ENCODE measurements at places on chromosomes 6 and 20.

- DNase-seq: no peak
These were observed 541.6 kb upstream of the CHD6 start for GRCh38 chr20:42159808-42160207.

DNA sequence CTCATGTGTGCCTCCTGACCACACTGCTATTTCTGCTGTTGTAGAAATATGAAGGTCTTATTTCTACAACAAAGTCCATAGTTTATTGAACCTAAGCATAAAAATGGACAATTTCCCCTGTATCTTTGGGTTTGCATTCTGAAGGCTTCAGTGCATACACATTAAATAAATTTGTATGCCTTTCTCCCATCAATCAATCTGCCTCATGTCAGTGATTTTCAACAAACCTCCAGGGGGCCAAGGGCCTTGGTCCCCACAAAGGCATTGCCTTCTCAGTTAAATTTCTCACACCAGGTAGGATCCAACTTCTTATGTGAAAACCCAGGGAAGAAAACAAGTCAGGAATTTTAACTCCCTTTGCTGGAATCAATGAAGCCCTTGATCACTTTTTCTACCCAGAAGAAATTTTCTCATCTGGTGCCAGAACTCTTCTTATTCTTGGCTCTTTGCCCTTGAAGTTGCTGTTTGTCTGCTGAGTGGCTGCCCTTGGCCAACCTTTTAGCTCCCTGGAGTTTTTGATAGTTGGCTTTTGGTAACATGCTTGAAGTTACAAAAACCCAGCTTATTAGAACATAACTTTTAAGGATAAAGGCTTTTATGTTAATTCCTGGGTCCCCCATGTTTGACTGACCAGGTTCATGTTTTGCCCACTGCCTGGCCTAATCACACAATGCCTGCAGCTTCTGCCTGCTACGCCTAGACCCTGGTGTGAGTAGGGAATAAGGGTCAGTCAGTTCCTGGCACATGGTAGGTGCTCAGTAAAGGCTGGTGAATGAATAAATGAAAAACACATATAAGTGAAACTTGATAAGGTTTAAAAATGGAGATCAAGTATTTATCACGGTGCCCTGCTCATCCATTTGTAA lies 37.0 kb downstream of the SHLD1 start:
- DNase-seq: no peak

GRCh38 chr20:3383878-3384495 lies 23.5 kb downstream of the DNAAF9 start:
- DNase-seq: no peak

DNA sequence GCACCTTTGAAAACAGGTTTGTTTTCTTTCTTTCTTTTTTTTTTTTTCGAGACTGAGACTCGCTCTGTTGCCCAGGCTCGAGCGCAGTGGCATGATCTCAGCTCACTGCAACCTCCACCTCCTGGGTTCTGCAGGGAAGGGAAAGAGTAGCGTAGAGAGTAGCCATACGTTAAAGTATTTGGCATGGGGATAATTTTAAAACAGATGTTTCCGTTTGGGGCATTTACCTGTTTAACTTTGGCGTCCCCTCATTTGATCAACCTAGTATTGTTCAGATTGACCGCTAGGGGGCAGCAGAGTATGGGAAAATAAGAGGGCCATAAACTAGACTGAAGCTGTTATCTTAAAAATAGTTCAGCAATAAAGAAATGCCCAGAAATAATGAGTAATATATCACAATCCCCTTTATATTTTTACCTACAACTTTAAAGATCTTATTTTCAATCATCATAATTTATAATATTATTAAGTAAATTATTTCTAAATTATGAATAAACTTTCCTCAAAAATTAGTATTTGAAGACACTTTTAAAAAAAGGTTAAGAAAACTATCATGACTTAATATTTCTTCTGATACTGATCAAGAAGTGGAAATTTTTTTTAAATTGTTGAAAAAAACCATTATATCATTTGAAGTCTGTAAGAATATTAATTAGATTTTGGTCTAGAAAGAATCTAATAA lies 7.6 kb upstream of the TAAR9 start:
- DNase-seq: no peak

- DNase-seq: no peak
These were observed 1.7 kb upstream of the DSTN start for GRCh38 chr20:17568045-17568788.

- DNase-seq: no peak
These were observed 159.8 kb upstream of the SALL4 start for GRCh38 chr20:51961964-51962761.

DNA sequence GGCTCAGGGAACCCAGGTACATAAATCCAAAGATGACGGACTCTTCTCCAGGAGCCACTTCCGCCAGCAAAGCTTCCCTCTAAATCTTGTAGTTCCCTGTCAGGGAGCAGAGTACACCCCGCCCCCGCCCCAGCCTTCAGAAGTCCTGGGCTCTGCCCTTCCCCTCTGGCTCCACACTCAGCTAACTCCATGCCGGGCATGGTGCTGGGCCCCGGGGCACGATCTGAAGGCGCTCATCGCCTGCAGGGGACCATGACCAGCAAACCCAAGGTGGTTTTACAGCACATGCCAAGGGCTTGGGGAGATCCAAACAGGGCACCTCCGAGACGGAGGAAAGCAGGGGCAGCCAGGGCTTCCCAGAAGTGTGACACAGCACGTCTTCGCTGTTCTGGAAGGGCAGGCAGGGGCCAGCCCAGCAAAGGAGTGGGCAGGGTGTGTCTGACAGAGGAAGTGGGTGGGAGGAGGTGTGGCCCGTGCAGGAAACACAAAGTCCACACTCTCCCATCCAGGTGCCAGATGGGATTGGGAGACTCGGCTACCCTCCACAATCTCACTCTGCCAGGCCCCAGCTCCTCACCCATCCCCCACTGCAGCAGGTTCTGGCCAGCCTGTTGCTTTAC lies 41.6 kb upstream of the SLC22A2 start:
- DNase-seq: no peak

DNA sequence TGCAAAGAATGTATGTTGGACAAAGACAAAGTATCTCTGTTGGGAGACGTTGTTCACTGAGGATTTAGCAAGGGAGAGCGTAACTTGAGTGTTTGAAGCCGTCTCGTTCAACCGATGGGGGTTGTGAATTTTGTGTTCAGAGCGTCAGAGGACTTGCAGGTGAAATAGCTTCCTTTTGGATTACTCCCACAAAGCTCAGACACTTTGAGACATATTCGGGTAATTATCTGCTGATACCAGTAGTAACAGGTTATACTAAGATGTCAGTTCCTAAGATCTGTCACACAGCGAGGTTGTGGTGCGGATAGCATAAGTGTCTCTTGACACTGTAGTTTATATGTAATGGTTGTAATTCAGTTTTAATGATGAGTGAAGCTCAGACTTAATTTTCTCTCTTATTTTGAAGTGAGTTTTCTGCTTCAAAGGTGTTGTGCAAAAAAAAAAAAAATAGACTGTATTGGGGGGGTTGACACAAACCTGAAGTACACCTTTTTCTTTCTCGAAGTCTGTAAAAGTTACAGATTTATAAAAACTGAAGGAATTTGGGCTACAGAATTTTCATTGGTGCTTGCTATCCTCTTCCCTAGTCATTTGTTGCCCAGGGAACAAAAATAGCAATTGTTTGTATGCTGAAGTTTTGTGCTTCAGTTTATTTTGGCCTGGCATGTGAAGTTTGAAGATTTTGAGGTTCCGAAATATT lies 1.7 kb downstream of the ASXL1 start:
- DNase-seq: no peak

DNA sequence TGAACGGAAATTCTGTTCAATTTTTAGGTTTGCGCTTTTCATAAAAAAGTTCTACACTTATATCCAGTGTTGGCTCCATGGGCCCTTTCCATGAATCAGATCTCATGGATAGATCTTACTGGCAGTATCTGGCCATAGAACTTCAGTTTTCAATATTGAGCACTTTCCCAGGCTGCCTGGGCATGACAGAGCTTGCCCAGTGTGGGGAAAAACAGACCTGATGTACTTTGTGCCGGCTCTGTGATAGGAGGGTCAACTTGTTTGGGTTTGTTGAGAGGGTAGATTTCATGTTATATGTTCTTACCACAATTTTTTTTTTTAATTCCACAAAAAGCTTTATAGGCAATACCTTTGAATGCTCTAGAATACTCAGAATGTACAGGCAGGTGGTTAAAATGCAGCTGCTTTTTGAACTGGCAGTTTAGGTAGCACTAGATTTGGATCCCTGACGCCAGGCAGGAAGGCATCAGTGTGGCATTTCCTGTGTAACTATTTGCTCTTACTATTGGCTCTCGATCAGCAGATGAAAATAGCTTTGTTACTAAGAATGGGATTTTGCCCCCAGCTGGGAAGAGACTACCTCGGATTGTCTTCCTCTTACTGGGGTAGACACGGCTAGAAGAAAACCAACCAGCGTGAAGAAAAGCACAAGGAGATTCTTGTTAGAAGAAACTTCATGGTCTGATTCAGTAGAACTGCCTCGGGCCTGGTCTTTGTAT lies 404.9 kb upstream of the SOX4 start:
- DNase-seq: no peak

GRCh38 chr6:134821397-134821796 lies 128.5 kb downstream of the ALDH8A1 start:
- no peak for DNase-seq

DNA sequence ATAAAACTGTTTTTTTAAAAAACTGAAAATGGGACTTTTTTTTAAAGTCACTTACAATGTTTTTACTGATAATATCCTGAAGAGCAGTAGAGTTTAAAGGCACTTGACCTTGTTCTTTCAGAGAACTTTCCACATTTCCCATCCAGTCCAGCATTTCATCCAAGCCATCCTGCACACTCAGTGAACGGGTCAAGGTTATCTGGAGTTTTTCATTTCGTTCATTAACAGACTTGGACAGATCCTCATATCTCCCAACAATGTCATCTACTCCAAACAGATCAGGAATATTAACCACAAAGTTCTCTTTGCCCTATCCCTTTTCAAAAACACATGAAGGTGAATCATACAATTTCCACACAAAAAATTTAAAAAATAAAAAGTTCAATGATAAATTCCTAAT lies 69.1 kb downstream of the DST start:
- no peak for DNase-seq

DNA sequence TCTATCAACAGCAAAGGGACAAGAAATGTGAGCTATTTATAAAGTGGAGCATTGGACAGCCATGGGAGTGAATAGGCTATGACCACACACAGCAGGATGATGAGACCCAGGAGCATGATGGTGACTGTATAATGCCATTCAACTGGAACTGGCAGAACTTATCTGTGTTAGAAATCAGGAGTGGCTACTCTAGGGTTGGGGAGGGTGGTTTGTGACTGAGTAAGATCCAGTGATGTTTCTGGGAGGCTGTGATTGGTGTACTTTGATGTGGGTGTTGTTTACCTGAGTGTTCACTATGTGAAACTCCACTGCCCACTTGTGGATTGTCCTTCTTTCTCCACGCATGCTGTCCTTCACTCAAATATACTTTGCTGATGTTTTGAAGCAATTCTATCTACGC lies 11.5 kb upstream of the HLA-B start:
- DNase-seq: no peak

GRCh38 chr6:124056407-124057334 lies 253.0 kb downstream of the NKAIN2 start:
- DNase-seq: no peak

DNA sequence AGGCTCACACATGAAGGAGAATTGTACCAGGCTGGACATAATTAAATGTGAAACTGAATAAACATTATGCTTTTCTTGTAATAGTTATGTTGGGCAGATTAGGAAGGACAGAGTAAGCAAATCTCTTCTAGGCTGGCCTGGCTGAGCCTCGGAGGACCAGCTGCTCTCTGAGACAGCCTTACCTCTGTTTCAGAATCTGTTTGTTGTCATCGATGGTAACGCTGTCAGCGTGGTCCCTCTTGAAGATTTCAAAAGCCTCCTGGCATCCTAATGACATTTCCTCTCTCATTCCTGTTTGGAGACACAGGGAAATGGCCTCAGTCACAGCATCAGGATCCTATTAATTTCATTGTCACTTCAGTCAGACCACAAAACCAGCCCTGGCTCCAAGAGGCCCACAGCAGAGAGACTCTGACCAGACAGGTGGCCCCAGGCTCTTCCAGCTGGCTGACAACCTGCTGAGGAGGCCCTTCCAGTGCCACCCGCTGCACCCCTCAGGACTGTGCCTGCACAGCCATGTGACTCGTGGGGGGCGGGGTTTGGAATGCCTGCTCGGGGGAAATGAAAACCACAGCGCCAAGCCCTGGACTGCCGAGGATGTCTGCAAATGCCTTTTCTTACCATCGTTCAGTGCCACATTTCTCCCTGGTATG lies 108.5 kb upstream of the KCNK16 start:
- DNase-seq: no peak

GRCh38 chr6:53847796-53848314 lies 53.0 kb downstream of the LRRC1 start:
- no peak for DNase-seq

- no peak for DNase-seq
These were observed 123.6 kb downstream of the ISM1 start for GRCh38 chr20:13344671-13345070.

Data from thoracic aorta (tissue), 2 donors.